BE2C (cell line): ENCODE measurements at places on chromosomes 5 and 9.

DNA sequence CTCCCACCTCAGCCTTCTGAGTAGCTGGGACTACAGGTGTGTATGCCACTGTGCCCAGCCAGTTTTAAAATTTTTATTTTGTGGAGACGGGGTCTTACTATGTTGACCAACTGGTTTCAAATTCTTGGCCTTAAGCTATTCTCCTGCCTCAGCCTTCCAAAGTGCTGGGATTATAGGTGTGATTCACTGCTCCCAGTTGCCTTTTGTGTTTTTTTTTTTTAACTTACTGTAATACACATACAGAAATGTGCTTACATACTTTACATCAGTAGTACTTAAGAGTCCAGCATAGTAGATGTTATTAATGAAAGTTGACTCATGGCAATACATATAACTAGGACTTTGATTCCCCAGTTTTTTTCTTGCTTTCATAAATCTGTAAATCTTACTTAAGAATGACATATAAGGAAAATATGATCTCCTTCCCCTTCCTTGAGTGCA, 4.7 kb downstream of the MAN2A1 start:
- DNase-seq = no peak

DNA sequence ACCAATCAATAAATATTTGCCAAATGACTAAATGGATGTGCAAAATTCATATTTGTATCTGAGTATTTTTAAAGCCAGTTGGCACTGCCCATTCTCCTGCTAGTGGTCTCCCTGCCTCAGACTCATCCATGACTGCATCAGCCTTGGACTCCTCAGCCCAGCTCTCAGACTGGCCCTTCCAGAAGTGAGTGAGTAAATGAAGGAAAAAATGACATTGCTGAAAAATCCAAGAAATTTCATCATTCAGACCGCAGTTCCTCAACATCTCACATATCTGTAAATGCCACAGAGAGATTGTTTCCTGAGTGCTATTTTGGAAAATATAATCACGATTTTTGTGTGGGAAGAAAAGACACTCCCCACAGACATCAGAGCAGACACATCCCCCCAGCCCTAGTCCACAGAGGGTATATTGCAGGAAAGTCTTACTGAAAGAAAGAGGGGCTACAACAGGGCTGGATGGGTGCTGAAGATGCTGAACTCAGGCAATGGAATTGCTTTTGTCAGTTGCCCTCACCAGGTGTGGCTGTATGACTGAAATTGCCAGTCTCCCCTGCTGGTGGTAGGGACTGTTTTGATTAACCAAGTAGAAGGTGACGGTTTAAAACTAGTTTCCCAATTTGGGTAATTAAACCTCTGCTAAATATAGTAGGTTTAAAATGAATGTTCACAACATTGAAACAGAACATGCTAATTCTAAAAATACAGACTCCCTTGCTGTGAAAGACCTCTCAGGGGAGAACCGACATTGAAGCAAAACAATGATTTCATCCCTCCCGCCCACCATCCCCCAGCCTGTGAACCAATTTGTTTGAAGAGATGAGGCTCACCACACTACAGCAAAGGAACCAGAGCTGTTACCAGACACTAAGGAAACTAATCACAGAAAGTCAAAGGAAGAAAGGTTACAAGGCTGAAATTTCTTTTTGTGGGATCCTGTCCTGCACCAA, 158.8 kb downstream of the DEPDC1B start:
- no peak for DNase-seq

GRCh38 chr5:177447611-177448243, 1.1 kb downstream of the PRR7 start:
- peak; percentile 71 for DNase-seq

- no peak for DNase-seq
Measured at GRCh38 chr9:132885720-132886333, 7.1 kb downstream of the SPACA9 start.

DNA sequence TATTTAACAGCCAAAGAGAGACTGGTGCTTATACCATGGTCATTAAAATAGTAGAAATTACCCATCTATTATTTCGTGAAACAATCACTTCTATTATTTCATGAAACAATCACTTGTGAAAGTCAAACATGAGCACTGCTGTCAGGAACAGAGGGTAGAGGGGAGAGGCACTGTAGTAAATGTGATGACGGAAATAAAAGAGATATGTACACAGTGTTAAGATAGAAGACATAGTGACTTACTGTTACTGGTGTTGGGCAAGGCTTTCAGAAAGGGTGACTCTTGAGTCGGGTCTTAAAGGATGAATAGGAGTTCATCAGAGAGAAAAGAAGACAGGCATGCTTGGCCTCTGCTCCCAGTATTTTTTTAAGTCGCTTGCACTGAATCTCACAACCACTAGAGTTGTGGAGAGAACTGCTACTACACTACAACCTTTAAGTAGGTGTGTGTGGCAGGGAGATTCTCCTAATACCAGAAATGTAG, 162.6 kb upstream of the GNA14 start:
- no peak for DNase-seq

- DNase-seq = no peak
Measured at GRCh38 chr5:126849101-126849678, 72.3 kb downstream of the LMNB1 start.

- no peak for DNase-seq
Measured at GRCh38 chr5:111454776-111455175, 57.6 kb downstream of the STARD4 start.

DNA sequence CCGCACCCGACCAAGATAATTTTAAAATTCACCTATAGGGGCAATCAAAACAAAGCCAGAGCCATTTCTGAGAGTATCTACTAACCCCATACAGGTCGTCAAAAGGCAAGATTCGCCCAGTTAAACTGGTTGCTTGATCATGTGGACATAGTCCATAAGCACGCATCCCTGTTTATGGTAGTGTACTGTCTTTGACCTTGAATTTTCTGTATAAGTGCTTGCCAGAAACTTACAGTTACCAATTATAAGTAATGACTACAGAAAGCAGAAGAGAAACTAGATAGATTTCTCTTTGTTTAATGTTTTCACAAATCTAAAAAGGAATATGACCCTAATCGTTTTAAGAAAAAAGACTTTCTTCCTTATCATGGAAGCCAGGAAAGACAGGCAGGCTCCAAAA, 25.6 kb downstream of the SLC31A1 start:
- DNase-seq = no peak

GRCh38 chr9:133470988-133471387, 7.9 kb downstream of the SLC2A6 start:
- DNase-seq = no peak

GRCh38 chr5:132446621-132447020, 44.0 kb downstream of the IRF1 start:
- DNase-seq = no peak

DNA sequence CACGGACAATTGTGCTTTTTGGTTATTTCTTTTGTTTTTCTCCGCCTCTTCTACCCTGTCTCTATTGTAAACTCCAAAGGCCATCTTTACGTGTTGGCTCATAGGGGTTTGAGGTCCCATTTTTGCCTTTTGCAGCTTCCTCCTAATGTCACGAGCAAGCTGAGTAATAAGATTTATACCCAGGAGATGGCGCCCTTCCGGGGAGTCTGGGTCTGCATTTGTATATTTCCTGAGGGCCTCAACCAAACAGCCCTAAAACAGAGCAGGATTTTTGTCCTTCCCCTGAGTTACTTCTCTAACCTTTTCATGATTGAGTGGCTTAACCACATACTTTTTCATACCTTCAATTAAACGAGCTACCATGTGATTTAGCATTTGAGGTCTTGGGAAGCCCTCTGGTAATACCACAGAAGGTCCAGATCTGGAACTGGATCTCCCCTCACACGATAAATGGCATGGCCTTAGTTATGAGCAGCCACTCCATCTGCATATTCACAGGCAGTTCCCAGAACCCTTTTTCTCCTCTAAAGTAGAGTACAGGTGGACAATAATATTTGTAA, 11.2 kb upstream of the CFAP95 start:
- peak; percentile 23 for DNase-seq

GRCh38 chr5:149760854-149761187, 30.7 kb downstream of the PPARGC1B start:
- DNase-seq = no peak

- DNase-seq = no peak
Measured at GRCh38 chr5:11785771-11786352, 118.4 kb downstream of the CTNND2 start.

DNA sequence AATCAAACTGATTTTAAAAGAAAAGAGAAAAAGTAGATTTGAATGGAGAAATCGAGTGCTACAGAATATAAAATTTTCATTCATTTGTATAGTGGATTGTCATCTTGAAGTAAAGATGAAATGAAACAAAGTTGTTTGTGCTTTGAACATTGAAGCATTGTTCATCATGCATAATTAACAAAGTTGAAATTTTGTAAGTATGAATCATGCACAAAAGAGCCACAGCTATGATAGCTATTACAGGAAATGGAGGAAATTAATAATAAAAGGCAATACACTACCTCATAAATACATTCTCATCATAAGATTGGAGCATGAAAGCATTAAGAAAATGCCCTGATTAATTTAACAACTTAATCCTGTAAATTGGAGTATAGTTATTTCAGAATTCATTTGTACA, 153.4 kb upstream of the TLX3 start:
- no peak for DNase-seq

GRCh38 chr9:95864852-95865580, 10.5 kb upstream of the ERCC6L2 start:
- no peak for DNase-seq

GRCh38 chr5:143445776-143446175, 42.3 kb upstream of the NR3C1 start:
- no peak for DNase-seq

GRCh38 chr5:132688536-132689339, 14.9 kb downstream of the IL4 start:
- DNase-seq = no peak

DNA sequence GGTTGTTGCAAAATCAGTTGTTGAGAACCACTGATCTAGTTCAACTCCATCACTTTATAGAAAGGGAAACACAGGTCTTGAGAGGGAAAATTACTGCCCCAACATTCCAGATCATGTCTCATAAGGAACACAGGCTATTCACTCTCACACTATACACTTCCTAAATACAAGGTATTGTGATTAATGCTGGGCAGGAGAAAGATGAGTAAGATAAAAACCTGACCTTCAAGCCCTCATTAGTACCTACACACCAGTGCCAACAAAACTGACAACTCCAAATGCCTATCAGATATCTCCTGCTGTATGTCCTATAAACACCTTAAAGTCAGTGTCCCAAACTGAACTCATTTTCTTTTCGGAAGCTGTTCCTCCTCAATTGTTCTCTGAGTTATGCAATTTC, 8.2 kb downstream of the GNE start:
- no peak for DNase-seq

GRCh38 chr9:38388283-38389223, 3.9 kb upstream of the ALDH1B1 start:
- no peak for DNase-seq

- no peak for DNase-seq
Measured at GRCh38 chr5:123964884-123965283, 452.9 kb downstream of the CSNK1G3 start.
